ENCODE measurements at places on chromosomes 7 and 10.
A peak's percentile ranks its signal among the peaks of the same experiment; 100 is the strongest.

DNA sequence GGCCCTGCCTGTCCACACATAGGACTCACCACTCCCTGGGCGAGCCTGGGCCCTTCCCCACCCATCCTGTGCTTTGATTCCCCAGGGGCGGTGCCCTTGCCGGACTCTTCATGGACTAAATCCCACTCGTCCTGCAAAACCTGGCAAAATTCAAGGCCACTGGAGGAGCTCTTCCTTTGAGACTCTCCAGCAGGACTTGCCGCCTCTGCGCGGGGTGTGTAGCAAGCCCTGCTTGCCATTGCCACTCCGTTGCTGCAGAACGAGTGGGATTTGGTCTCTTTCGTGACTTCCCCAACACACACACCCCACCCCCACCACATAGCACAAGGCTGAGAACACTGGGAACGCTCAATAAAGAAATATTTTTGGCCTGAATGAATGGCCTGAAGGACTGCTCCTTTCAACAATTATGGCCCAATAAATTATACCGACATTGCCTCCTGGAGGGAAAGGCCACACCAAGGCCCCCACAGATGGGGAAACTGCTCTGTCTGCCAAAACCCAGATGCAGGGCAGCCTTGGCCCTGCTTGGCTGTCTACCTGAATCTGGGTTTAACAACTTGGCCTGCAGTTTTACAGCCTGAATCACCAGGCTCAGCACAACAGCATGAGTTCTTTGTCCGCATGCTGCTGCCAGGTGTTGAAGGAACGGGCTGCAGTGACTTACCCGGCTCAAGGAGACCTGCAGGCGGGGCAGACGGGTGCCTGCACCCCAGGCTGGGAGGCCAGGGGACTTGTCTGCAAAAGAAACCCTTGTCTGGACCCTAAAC, 72.8 kb upstream of the KAT6B start:
- DNase-seq: no peak

DNA sequence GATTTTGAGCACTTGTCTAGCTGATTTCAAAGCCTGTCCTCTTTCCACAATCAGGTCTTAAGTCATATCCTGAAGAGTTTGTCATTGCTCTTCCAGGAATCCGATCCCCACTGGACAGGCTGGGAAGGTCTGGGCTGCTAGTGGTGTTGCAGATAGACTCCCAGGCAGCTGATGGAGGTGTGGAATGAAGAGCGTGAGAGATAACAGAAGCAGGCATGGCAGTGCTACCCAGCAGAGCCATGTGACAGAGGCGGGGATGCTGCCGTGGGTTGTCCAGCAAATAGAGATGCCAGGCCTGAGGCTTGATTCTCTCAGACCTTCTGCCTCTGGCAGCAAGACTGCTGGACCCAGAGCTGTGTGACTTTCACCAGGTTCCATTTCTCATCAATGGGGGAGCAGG, 116.5 kb upstream of the EEPD1 start:
- no peak for DNase-seq

- DNase-seq: peak; percentile 53
These were observed 67.2 kb downstream of the COBL start for GRCh38 chr7:51249187-51249945.

DNA sequence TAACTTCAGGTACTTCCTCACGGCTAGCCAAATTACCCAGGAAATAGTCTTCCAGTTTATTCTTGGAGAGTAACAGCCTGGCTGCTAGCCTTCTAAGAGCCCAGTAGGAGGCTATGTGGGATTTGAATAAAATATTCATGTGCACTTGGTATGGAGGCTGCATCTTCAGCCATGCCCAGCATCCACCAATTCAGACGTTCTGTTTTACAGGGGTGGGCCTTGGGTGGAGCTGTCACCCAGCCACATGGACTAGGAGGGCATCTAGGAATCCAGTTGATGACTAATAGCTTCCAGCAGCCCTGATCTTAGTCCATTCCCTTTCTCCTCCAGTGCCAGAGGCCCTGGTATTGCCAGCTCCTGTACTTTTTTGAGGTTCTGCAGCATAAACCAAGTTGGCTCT, 66.3 kb upstream of the ZRANB1 start:
- no peak for DNase-seq

DNA sequence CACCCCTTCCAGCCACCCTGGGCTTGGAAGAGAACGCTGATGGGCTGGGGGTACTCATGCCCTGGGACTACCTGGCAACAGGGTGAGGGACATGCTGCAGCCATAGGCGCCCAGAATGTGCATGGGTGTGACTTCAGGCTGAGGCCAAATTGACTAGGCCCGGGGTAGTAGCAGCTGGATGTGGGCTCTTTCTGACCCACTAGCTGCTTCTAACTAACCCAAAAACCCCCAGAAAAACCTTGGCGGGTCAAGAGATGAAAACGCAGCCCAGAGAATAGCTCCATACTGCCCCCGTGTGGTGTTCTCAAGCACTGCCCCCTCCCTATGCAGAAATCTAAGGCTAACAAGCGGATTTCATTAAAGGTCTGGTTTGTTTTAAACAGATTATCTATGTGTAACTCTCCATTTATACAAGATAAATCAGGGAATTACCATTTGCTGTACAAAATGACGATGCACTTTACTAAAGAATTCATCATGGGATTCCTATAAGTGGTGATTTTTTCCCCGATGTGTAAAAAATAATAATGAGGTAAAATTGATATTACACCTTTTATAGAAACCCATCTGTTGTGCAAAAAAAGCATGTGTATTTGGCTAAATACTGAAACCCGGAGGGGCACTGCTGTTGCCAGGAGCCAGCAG, 4.2 kb downstream of the SMARCD3 start:
- no peak for DNase-seq

DNA sequence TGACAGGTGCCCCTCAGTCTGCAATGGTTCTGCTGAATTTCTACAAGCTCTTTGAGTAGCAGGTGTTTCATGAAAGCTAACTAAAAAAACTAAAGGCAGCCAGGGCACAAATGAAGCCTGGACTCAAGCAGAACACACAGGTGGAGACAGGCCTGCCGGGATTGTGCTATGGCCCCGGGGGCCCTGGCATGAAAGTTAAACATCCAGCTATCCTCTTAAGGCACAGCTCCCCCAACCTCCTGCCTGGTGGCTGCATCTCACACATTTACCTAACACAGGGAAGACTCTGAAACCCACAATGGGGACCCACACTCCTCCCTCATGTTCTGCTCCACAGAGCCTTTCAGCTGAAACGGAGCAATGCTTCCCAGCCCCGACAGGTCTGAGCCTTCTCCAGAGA, 76.3 kb upstream of the CAMK2B start:
- DNase-seq: peak; percentile 55
